CD4-positive, alpha-beta T cell treated with Interleukin-10 for 1 hour (primary cell): ENCODE measurements at places on chromosomes 16 and 17.

DNA sequence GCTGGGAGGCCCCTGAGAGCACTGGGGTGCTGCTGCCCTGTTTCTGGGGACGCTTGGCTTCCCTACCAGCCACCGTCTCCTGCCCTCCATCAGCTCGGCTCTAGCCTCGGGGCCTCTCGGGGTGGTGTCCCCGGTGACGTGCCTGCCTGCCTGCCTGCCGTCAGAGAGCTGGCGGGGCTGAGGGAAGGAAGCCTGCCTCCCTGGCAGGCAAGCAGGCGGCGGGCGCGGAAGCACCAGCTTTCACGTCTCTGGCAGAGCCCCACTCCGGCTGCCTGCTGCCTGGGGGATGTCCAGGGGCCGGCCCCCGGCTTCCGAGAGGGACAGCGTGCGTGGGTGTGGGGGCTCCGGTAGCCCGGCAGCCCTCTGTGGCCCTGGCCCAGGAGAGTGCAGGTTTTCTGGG is 9.3 kb downstream of the CENPX start:
- DNase-seq, result no peak

DNA sequence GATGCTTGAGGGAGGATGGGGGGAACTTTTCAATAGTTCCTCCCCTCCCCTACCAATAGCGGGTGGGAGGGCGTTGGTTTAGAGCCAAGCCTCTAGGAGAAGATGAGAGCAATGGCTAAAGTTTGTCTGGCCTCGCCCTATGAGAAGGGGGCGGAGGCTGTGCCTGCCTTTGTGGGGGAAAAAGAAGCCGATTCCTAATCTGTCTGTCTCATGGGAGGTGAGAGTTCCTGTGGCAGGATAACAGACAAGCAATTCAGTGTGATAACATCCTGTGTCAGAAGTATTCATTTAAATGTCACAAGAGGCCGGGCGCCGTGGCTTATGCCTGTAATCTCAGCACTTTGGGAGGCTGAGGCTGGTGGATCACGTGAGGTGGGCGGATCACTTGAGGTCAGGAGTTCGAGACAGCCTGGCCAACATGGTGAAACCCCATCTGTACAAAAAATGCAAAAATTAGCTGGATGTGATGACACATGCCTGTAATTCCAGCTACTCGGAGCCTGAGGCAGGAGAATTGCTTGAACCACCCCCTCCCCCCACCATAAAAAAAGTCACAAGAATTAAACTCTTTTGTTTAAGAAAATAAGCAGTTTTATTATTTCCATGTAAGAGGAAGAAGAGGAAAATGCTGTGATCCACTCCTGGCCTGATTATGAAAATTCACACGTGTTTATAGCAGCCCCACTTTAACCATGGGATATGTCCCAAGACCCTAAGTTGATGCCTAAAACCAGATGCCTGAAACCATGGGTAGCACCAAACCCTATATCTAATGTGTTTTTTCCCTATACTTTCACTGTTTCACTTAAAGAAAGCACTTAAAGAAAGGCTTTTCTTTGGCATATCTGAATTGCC is 1.7 kb downstream of the SLFN5 start:
- DNase-seq, result peak; percentile 89

DNA sequence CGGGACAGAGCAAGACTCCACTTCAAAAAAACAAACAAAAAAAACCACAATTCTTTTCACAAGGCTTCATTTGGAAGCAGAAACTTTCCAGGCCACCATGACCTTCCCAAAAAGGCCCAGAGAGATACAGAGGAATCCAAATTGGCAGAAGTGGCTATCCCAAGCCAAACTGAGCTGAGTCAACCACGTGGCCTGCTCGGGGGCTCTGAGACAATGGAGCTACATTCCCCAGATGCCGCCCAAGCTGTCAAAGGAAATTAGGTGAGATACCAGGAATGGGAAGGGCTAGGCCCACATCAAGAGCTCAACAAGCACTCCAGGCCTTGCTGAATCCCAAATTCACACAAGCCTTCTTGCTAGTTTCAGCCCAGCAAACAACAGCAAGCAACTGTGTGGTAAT is 5.7 kb upstream of the EXOSC6 start:
- no peak for DNase-seq

DNA sequence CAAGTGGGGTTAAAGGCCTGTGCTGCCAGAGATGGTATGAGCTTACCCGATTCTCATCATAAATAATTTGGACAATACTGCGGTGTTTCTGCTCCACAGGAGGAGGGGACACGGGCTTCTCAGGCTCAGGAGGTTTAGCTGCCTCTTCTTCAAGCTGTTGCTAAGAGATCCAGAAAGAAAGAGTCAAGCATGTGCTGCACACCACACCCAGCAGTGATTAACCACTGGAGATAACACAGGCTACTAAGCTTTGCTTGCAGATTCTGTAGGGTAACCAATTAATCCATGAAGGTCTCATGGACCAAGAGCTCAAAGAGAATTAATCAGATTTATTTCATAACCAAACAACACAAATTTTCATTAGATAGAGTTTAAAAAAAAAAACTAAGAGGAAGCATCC is 56.6 kb downstream of the NCOR1 start:
- no peak for DNase-seq

DNA sequence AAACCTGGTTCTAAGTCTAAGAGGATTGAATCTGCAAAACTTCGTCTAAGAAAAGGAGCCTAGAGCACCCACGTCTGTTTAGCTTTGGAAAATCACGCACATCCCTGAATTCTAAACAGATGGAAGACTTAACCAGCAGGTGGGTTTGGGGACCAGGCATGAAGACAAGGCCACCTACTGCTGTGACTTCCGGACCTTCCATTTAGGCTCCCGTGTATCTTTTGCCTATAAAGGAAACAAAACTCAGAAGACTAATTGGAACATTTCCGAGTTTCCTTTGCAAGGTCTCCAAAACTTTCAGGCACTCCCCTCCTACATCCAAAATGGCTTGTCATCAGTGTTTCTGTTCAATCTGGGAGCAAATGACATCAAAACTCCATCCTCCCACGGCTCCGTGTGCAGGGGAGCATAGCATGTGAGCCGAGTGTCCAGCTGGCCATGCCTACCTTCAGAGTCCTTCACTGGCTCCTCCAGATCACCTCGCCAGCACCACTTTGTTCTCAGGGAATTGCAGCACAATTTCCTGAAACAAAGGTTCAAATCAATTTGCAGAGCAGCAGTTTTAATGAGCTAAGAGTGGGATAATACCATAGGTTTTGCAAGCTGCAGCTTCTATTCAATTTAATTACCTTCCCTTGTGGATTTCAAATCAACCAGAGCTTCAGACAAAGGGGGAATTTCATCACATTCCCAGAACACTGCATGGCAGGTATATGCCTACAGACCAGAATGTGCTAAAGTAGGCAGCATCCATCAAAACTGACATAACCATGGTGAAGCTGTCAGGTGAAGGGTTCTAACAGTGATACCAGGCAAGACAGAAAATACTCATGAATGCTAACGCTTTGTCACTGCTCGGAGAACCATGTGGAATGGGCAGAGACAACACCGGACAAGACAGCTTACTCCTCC is 23.5 kb downstream of the CACNG1 start:
- DNase-seq, result no peak

- DNase-seq, result no peak
These were observed 14.7 kb downstream of the CASKIN2 start for GRCh38 chr17:75500419-75501216.

DNA sequence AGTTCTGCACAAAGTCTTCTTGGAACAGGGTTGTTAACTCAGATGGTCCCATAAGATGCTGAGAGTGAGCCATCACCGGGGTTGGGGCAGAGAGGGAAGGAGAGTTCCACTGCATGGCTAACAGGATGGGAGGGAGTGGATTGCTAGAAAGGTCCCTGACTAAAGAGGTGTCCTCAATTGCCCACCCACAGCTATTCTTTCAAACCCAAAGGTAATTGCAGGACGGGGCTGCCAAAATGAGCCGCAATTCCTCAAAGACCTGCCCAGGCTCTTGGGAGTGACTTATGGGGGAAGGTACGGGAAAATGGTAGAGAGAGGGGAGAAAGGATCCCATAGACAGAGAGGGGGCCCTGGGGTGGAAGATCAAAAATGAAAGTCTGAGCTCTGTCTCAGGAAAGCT is 60.4 kb downstream of the DYNLRB2 start:
- DNase-seq, result no peak

DNA sequence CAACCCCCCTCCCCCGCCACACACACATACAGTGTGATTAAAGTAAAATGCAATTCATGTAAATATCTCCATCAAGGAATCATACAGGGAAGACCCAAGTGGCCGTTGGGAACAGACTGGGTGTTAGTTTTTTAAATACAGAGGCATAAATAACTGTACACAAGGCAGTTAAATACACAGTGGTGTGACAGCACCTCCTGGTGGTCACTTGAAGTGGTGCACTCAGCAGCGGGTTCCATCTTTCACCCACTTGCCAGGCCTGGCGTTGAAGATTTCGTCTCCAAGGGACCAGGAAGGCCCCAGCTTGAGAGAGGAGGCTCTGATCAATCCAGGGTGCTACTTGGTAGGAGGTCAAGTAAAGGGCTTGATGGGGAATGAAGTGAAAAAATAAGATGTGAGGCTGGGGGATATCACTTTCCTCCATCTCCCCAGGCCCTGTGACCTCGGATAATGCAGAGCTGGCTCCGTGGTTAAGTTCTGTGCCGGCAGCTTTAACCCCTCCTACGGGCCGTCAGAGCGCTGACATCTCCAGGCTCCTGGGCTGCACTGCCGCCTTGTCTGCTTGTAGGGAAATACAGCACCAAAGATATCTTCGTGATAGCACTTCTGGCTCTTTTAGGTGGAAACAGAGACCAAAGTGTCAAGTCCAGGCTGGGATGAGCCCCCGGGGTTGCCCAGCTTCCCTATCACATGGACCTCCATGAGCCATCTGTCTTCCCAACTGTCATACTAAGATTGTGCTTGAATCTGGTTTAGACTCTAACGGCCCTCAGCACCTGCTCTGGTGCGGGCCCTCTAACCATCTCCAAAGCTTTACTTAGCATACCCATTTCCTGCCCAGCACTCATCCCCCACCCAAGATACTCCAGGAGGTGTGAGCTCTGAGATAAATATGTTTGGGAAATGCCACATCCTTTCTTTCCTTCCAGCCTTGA is 20.7 kb downstream of the LGALS9 start:
- peak; percentile 71 for DNase-seq

DNA sequence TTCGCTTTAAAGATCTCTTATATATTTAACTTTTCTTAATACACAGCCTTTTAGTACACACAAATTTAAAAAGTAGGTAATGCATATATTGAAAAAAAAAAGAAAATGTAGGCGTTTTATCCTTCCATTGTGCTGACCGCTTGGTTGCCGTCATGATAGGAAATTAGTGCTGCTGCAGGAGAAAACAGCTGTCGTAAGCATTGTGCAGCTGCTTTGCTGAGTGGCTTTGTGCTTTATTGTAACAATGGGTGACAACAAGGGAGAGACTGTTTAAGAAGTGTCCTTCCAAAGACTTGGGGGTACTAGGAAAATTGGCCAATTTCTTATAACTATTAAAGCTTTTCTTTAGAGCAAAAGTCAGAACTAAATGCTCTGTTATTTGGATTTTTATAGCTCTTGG is 5.0 kb downstream of the HERPUD1 start:
- DNase-seq, result no peak

DNA sequence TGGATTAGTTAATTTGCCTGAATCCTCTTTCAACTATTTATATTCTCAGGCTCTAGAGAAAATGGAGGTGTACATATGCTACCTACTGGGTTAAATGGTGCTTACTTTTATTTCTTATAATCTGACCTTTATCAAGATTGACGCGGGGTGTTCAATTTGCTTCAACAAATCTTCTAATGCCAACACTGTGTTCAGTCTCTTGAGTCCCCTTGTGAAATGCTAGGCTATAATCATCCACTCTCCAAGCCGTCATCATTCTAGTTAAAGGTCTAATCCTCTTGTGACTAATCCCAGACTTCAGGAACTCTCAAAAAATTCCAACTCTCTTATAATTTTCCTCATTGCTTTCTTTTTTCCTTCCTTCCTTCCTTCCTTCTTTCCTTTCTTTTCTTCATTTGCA is 1396.2 kb downstream of the CDH8 start:
- DNase-seq, result no peak

GRCh38 chr17:37450112-37450511 is 39.6 kb upstream of the DUSP14 start:
- DNase-seq, result no peak

DNA sequence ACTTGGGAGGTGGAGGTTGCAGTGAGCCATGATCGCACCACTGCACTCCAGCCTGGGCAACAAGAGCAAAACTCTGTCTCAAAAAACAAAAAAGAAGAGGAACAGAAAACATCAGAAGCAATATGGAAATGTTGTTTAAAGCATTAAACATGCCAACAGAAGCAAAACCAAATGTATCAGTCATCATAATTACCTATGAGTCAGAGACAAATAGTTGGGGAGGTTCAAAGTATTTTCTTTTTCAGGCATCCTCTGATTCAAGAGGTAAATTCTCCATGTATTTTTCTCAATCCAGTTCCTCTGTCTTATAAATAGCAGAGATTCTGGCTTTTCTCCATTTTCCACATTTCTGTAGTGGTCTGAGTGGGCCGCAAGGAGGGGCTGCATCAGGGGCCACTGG is 2.1 kb upstream of the TM4SF5 start:
- no peak for DNase-seq

- DNase-seq, result no peak
These were observed 165.5 kb upstream of the TBX2 start for GRCh38 chr17:61233991-61234750.
